Astrocyte (in vitro differentiated cells and primary cell): ENCODE measurements at places on chromosomes 16 and 17. TPM values are rescaled to one million over a fixed set of nuclear protein-coding genes. Genes with fewer than 3 reads are reported as not detected.

The ULK2 gene
- total RNA-seq: 10.8 and 12.1 TPM in 2 replicates

The COA3 gene
- total RNA-seq: 31.8 and 34.3 TPM in 2 replicates

GRCh38 chr17:31321481-31321880, at the start of gene EVI2A:
Gene EVI2A, minus strand, starts transcription at chr17:31321622. Its CDS starts 2,609 bp downstream, at chr17:31319013.
- H3K4me3 ChIP-seq: peak within 1 kb of the TSS; percentile 36
- peak; percentile 86 for DNase-seq
- H3K27me3 ChIP-seq: no peaks in the 10 kb centered on the region
- H3K4me1 ChIP-seq: peaks cover 16% of the 10 kb centered on the region
- peak within 1 kb of the TSS; percentile 50 for H3K27ac ChIP-seq
- peaks cover 3% of the 10 kb centered on the region for H3K36me3 ChIP-seq

DNA sequence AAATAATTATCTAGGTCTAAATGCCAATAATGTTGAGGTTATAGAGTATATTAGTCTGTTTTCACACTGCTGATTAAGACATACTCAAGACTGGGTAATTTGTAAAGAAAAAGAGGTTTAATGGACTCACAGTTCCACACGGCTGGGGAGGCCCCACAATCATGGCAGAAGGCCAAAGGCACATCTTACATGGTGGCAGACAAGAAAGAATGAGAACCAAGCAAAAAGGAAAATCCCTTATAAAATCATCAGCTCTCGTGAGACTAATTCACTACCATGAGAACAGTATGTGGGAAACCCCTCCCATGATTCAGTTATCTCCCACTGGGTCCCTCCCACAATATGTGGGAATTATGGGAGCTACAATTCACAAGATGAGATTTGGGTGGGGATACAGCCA, 2.9 kb upstream of the KATNB1 start:
- H3K4me3 ChIP-seq: no peak overlapping the region
- no peaks in the 10 kb centered on the region for H3K27me3 ChIP-seq
- no peaks in the 10 kb centered on the region for H3K36me3 ChIP-seq
- H3K4me1 ChIP-seq: peaks cover 23% of the 10 kb centered on the region
- no peak for DNase-seq

DNA sequence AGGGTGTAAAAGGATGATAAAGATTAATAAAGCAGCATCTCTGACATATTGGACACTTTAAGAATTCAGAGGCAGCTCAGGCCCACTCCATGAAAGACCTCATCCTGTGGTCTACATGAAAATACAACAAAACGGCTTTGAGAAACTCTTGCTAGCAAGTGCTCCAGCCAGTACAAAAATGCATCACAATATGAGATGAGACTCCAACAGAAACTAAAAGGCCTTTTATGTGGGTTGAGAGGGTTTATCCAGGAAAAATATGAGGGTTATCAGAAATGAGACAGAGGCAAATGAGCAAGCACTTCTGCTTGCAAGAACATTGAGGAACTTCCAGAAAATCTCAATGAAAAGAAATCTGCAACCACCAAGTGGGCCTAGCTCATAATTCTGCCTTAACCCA, 65.7 kb downstream of the LITAF start:
- H3K27me3 ChIP-seq: peaks cover 12% of the 10 kb centered on the region
- no peaks in the 10 kb centered on the region for H3K36me3 ChIP-seq
- DNase-seq: no peak
- no peak overlapping the region for H3K4me3 ChIP-seq
- no peaks in the 10 kb centered on the region for H3K4me1 ChIP-seq
- no peak overlapping the region for H3K27ac ChIP-seq

- peaks cover 6% of the 10 kb centered on the region for H3K4me1 ChIP-seq
- no peak overlapping the region for H3K4me3 ChIP-seq
- no peaks in the 10 kb centered on the region for H3K36me3 ChIP-seq
- no peak overlapping the region for H3K27ac ChIP-seq
- H3K27me3 ChIP-seq: peaks cover 20% of the 10 kb centered on the region
Observed at GRCh38 chr16:87551487-87551886, 50.8 kb upstream of the JPH3 start.

DNA sequence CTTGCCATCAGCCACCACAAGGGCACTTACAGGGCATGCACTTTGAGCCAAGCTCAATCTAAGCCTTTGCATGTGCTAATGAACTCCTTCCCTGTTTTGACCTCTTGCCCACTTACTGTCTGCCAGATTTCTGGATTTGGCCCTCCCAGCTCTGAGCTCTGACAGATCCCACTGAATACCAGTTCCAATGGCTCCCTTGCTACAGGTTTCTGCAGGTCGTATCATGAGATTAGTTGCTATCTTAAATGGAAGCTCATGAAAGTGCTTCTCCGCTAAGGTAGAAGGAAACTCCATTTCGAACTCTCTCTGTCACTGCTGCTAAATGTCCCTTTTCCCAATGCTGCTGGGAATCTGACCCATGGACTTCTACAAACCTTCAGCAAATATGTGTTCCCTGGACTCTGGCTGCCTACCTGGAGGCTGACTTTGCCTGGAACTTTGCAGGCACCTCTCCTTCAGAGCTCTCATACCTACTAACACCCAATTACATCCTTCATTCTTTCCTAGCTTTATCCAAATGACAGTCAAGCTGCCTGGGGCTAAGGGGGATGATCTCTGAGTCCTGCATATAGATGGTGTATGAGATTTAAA, 23.5 kb upstream of the TOB1 start:
- H3K27ac ChIP-seq: no peak overlapping the region
- no peak overlapping the region for H3K4me3 ChIP-seq
- no peak for DNase-seq
- no peaks in the 10 kb centered on the region for H3K36me3 ChIP-seq

DNA sequence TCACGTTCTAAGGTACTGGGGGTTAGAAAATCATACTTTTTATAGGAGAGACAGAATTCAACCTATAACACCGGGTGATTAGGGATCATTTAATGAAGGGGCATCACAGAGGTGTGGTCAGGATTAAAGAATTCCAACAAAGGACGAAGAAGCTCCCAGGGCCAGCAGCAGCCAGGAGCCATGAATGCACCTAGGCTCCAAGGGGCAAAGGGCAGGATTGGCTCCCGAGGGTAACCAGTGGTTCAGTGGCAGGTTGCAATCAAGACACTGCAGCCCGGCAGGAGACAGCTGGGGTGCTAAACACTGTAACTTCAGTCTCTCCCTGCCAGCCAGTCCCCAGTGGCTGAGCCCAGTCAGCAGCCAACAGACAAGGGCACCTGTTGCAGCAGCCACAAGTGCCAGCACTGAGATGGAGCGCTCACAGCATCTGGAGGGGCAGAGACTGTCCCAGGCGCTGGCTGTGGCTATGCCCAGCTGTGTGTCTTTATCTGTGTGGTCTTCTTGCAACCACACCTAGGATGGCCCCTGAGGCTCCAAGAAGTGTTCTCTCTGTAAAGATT, 23.9 kb downstream of the DHRS7C start:
- no peaks in the 10 kb centered on the region for H3K4me1 ChIP-seq
- no peaks in the 10 kb centered on the region for H3K36me3 ChIP-seq

The TNFRSF17 gene
- total RNA-seq: not detected in 2 replicates

GRCh38 chr16:3490911-3491629, 4.2 kb downstream of the C16orf90 start:
- no peak overlapping the region for H3K4me3 ChIP-seq
- no peaks in the 10 kb centered on the region for H3K36me3 ChIP-seq
- no peak overlapping the region for H3K27ac ChIP-seq

The FLII gene
- total RNA-seq: 227 and 257 TPM in 2 replicates

DNA sequence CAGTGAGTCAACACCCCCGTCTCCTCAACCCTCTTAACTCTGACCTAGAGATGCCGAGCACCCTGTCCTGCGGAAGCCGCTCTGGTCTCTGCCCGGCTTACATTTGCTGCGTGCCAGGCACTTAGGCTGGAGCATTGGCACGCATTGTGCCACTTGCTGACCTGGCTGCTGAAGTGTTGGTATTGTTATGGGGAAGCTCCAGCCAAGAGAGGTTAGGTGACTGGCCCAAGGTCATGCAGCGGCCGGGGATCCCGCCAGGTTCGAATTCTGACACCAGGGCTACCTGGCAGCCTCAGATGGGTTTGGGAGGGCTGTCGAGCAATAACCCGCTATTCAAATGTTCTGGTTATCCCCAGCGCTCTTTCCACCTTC, 5.0 kb upstream of the HSD17B1 start:
- no peak overlapping the region for H3K4me3 ChIP-seq
- no peak overlapping the region for H3K27ac ChIP-seq
- no peaks in the 10 kb centered on the region for H3K36me3 ChIP-seq
- DNase-seq: no peak
- H3K27me3 ChIP-seq: no peaks in the 10 kb centered on the region

The CORO1A gene
- total RNA-seq: 3.1 and 4.0 TPM in 2 replicates

- DNase-seq: peak; percentile 37
- no peaks in the 10 kb centered on the region for H3K27me3 ChIP-seq
- peak overlapping the region; percentile 67 for H3K27ac ChIP-seq
Observed at GRCh38 chr17:29640413-29640812, 17.7 kb upstream of the CORO6 start.

DNA sequence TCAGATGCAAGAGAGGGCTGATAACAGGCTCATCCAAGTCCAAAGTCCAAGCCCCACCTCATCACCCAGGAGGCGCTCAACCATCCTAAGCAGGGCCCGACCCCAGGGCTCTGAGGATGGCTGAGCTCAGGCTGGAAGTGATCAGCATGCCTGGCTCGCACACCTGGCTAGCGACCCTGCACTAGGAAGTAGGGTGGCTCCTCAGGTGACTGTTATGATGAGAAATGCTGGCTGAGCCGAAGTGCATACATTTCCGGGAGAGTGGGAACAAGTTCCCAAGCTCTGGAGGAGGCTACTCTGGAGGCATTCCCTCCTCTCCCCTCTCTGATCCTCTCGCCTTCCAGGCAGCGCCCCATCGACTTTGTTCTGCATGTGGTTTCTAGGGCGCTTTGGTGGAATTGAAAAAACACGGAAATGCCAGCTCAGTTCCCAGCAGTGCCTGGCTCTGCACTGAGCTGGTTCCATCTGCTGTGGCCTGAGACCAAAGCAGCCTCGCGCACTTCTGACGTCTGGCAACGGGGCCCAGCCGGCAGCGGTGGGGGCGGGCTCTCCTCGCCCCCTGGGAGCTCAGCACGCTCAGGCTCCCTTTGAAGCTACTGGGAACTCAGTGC, 130.3 kb downstream of the IRF8 start:
- H3K4me3 ChIP-seq: no peak overlapping the region
- no peaks in the 10 kb centered on the region for H3K36me3 ChIP-seq
- no peak overlapping the region for H3K27ac ChIP-seq
- peaks cover 27% of the 10 kb centered on the region for H3K27me3 ChIP-seq

GRCh38 chr16:64292953-64293352, 828.9 kb downstream of the CDH11 start:
- no peak overlapping the region for H3K4me3 ChIP-seq
- no peak for DNase-seq

The FDXR gene
- total RNA-seq: 30.8 and 34.2 TPM in 2 replicates

DNA sequence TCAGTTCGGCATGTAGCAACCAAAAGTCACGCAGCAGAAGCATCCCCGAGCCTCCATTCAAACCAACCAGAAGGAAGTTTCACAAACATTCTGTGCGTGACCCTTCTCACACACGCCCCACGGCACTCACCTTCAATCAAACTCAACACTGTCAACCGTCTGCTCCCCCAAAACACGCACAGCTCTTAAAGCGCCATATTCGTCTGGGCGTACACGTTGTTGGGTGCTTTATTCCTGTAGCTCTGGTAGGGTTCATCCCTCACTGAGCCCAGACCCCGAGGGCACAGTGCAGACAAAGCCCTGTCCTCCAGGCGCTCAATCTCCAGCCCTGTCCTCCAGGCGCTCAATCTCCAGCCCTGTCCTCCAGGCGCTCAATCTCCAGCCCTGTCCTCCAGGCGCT, 2.2 kb downstream of the RAB40B start:
- H3K4me3 ChIP-seq: no peak overlapping the region
- no peak overlapping the region for H3K27ac ChIP-seq
- H3K36me3 ChIP-seq: no peaks in the 10 kb centered on the region
- H3K4me1 ChIP-seq: peaks cover 9% of the 10 kb centered on the region
- H3K27me3 ChIP-seq: peaks cover 2% of the 10 kb centered on the region

The HSD17B2 gene
- 0.20 TPM in 1 of 2 replicates, not detected in the other for total RNA-seq

- no peaks in the 10 kb centered on the region for H3K36me3 ChIP-seq
- peaks cover 16% of the 10 kb centered on the region for H3K4me1 ChIP-seq
- DNase-seq: no peak
- no peak overlapping the region for H3K27ac ChIP-seq
Observed at GRCh38 chr16:4415538-4416199, 727 bp downstream of the CORO7 start.

The NKD1 gene
- total RNA-seq: 9.1 and 9.8 TPM in 2 replicates

DNA sequence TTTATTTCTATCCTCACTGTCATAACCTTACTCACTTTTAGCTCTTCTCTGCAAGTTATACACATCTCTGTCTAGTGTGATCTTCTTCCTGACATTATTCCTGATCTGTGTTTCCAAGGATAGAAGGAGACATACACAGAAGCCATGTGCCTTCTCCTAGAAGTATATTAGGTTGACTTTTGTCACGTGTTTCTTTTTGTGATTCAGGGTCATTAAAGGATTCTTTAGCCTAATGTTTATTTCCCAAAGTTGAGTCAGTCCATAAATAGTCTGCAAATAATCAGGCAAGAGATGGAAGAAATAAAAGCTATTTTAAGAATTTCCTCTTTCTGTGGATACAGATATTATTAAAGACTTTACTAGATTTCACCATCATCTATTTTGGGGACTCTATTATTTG, 214.1 kb upstream of the GOT2 start:
- no peaks in the 10 kb centered on the region for H3K4me1 ChIP-seq
- H3K27ac ChIP-seq: no peak overlapping the region
- DNase-seq: no peak
- H3K27me3 ChIP-seq: no peaks in the 10 kb centered on the region
- H3K4me3 ChIP-seq: no peak overlapping the region

The FOXC2 gene
- 15.8 and 15.9 TPM in 2 replicates for total RNA-seq

The COL1A1 gene
- total RNA-seq: 12,796 and 18,656 TPM in 2 replicates

DNA sequence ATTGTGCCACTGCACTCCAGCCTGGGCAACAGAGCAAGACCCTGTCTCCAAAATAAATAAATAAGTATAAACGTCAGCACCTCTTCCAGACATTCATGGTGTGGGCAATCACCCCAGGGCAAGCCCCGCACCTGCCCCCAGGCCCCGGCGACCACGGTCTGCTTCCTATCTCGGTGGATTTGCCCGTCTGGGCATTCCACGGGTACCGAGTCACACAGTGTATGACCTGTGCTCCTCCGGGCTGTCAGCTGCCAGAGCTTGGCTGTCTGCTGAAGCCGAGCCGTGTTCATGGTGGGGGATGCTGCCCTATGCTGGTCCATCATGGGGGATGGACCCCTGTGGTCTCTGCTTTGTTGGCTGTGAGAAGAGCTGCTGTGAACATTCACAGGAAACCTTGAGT, 15.4 kb downstream of the CYBC1 start:
- no peaks in the 10 kb centered on the region for H3K27me3 ChIP-seq
- no peak overlapping the region for H3K27ac ChIP-seq

DNA sequence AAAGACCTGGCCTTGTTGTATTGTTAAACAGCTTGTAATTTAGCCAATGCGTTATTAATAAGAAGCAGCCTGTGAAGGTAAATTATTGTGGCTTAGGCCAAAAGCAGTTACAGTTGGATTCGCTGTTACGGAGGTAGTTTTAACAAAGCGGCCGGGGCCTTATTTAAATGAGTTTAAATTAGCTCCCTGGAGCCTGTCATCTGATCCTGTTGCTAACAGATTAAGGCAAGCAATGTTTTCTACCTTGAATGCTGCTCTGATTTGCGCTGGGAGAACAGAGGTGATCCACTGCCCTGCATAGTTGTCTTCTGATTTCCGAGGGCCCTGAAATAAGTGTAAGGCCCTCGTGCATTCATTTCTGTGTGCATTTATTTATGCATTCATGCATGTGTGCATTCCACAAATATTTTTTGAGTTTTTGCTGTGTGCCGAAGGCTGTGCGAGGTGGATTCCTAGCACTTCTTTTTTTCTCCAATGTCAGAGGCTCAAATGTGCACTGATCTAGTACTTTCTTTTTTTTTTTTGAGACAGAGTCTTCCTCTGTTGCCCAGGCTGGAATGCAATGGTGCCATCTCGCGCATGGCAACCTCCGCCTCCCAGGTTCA, 10.9 kb downstream of the SEC14L5 start:
- H3K4me1 ChIP-seq: no peaks in the 10 kb centered on the region
- H3K4me3 ChIP-seq: no peak overlapping the region
- H3K27me3 ChIP-seq: peaks cover 2% of the 10 kb centered on the region
- H3K27ac ChIP-seq: no peak overlapping the region
